Right renal cortex interstitium (tissue), 3 donors: ENCODE measurements at places on chromosomes 4 and X.

DNA sequence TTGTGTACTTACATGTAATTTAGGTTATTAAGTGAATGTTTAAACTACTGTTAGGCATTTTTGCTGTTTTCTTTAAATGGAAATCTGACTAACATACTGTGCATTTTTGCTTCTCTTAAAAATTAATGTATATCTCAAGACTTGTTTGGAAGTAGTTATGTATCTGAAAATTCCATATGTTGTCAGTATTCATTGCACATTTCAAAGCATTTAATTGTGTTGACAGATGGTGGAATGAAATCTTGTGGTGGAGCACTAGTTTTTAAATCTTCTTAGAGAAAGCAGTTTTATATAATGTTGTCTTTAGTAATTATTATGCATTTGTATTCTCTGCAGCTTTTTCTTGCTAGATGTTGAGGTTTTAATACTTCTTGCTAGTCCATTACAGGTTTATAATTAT, 71.5 kb upstream of the MSANTD1 start:
- no peak for DNase-seq

- DNase-seq: no peak
Measured at GRCh38 chr4:56650262-56651055, 30.6 kb downstream of the HOPX start.

DNA sequence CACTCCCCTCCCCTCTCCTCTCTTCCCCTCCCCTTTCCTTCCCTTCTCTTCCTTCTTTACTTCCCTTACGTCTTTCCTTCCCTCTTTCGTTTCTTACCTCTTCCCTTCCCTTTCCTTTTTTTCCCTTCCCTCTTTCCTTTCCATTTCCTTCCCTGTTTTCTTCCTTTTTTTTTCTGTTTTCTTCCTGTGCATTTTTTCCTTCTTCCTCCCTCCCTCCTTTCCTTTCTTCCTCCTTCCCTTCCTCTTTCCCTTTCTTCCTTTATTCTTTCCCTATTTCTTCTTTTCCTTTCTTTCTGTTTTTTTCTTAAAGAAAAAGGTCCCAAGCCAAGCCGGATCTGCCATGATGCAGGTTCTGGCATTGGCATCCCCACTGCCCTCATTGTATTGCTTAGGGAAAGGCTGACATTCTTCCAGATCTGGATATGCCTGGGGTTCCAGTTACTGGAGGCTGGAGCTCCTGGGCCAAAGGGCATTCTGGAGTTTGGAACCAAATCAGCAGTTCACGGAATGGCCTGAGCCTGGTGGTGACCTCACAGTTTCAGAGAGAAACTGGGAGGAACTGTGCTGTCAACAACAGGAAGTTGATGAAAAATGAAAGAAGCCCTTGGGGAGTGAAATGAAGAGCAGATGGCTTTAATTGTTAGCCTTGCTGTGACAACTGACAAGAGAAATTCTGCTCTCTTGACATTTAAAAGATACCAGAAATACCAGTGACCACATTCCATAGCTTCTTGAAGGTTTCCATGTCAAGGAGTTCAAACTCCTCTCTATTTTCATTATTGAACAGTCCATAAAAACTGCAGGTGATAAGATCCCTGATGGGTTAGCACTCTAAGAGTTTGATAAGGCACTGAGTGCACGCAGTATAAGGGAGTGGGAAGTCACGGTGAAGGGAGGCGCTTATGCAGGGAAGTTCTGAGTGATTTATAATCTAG, 622.1 kb downstream of the SPRY1 start:
- no peak for DNase-seq

DNA sequence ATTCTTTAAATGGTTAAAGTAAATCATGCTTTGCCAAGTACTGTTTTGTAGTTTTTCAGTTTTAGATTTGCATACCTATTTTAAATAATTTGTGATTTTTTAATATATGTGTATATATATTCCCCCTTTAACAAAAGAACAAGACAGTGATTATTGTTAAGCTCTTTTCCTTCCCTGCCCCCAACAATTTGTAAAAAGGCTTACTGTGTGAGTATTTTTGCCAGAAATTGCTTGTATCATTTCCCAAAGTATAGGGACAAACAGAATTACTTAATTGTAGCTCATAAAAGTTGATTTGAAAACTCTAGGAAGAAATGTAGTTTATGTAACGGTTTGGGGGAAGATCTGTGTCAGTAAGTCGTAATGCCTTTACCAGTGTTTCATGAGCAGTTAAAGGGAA, 19.0 kb downstream of the CPEB2 start:
- no peak for DNase-seq

DNA sequence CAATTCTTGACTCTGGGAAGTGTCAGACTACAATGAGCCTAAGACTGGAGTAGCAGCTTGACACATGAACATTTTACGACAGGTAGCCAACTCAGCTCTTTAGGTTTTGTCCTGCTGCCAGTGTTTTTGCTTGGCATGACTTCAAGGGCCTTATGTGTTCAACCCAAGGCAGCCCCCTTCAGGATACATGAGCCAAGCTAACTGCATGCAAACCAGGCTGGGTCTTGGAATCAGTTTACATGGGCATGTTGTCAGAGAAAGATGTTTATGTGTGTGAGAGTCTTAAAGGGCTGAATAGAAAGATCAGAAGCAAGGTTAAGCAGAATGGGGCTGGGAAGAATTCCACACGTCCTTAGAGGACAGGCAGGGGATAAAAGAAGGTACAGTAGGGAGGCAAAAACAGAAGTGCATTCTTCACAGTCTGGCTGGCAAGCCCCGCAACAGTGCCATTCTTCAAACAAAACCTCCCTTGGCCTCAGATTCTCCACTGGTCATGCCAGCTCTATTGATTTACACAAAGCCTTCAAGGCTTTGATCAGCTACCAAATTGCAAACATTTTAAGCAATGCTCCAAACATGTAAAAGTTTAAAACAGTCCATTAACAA, 97.3 kb downstream of the NKX6-1 start:
- DNase-seq: no peak

DNA sequence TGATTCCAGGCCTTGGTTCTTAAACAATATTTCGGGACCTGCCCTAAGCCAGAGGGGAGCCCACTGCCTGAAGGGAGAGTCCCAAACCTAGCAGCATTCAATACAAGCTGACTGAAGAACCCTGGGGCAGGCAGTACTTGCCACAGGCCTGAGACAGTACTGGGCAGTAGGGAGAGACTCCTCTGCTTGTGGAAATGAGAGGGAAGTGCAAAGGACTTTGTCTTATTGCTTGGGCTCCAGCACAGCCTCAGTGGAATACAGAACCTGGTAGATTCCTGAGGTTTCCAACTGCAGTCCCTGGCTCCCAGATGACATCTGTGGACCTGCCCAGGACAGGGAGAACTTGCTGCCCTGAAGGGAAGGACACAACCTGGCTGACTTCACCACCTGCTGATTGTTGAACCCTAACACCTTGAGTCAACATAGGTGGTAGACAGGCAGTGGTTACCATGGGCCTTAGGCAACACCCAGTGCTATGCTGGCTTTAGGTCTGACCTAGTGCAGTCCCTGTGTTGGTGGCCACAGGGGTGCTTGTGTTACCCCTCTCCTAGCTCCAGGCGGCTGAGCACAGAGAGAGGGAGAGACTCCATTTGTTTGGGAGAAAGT, 20.3 kb upstream of the ABCG2 start:
- no peak for DNase-seq

DNA sequence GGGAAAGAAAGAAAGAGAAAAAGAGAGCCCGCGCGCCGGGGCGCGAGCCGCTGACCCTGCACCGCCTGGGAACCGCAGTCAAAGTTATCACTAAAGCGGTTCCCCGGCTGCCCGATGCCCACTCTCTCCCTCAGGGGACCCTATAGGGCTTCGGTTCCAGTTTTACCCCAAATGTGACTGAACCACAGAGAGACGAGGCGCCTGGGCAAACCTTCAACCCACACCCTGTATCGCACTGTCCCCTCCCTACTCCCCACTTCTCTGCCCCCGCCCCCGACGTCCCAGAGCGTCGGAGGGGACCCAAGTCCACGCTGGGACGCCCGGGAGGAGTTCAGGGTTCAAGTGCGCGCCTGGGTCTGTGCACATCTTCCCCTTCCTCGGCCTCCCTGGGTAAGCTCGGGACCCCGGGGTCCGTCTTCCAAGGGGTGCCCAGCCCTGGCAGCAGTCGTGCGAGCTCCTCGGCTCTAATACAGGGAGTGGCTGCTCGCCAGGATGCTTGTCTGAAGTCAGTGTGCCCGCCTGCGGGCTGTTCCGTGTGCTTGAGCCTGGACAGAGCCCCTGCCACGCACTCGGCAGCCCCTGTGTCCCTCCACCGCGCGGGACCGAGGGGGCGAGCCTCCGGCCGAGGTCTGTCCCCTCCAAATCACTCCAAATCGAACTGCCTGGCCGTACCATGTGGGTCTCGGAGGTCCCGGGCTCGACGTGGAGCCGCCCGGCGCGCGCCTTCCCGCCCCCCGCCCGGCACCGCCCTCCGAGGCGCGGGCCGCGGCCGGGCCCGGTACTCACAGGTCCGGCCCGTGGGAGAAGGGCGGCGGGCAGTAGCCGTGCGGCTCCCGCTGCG, 960 bp downstream of the TRPC3 start:
- no peak for DNase-seq

DNA sequence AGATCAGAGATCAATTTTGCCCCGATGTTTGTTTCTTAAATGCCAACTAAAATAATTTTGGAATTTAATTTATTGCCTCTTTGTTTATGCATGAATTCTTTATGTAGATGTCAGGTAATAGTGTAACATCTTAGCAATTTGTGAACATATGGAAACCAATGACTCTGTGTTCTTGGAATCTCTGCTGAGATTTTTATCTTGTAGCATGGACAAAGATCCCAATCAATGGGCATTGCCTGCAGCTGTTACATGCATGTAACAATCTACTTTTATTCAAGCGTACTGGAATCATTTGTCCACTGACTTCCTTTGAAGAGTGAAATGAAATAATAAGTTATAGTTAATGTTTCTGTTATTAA, 61.6 kb upstream of the ARSJ start:
- no peak for DNase-seq

GRCh38 chr4:48223633-48224295, 45.9 kb downstream of the TEC start:
- no peak for DNase-seq

DNA sequence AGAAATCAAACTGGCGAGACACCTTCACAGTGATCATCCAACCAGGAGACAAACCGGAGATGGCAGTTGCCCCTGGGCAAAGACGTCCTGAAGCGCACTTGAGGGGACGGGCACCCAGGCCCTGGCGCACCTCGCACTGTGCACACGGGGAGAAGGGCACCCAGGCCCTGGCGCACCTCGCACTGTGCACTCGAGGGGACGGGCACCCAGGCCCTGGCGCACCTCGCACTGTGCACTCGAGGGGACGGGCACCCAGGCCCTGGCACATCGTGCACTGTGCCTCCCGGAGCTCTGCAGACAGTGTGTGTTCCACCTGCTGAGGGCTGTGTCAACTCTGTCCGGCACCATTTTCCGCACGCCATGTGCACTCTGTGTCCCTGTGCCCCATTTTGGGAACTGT, 34.6 kb upstream of the CPLX1 start:
- DNase-seq: no peak

GRCh38 chrX:82585868-82586267, 922.2 kb upstream of the POU3F4 start:
- no peak for DNase-seq

- DNase-seq: no peak
Measured at GRCh38 chrX:13898083-13898482, 81.2 kb upstream of the GPM6B start.

- DNase-seq: no peak
Measured at GRCh38 chrX:34487364-34487763, 169.7 kb downstream of the TMEM47 start.

- peak; percentile 10 for DNase-seq
Measured at GRCh38 chr4:134544303-134544770, 342.7 kb upstream of the PABPC4L start.

DNA sequence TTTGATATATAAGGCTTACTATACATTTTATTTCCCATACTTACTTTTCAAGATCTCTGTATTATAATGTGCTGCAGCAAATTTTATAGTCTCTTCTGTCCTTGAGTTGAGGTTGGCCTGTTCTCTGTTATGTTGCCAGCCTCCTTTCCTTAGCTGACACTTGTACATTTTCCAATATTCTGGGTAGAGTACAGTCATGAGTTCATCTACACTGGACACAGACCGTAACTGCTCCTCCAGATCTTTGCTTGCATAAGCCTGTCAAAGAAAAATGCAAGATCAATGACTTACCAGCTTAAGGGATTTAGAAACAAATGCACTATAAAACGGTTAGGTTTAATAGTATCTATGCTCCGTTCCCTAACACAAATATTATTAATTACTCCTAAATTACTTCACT, 63.2 kb downstream of the VEGFC start:
- DNase-seq: no peak

DNA sequence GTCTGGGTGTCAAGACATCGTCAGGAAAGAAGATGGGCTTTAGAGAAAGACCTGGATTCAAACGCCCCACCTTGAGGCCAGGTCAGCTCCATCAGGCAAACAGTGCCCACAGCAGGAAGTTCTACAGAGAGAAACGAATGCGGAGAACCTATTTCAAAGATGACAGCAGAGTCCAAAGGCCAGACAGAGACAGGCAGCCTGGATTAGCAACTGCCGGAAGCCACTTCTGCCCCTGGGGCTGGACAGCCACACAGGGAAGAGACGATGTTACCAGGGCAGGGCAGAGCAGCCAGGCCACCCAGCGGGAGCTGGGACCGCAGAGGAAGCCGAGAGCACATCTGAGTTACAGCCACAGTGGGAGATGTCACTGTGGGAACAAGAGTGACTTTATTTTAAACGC, 1.2 kb downstream of the C4orf50 start:
- no peak for DNase-seq

DNA sequence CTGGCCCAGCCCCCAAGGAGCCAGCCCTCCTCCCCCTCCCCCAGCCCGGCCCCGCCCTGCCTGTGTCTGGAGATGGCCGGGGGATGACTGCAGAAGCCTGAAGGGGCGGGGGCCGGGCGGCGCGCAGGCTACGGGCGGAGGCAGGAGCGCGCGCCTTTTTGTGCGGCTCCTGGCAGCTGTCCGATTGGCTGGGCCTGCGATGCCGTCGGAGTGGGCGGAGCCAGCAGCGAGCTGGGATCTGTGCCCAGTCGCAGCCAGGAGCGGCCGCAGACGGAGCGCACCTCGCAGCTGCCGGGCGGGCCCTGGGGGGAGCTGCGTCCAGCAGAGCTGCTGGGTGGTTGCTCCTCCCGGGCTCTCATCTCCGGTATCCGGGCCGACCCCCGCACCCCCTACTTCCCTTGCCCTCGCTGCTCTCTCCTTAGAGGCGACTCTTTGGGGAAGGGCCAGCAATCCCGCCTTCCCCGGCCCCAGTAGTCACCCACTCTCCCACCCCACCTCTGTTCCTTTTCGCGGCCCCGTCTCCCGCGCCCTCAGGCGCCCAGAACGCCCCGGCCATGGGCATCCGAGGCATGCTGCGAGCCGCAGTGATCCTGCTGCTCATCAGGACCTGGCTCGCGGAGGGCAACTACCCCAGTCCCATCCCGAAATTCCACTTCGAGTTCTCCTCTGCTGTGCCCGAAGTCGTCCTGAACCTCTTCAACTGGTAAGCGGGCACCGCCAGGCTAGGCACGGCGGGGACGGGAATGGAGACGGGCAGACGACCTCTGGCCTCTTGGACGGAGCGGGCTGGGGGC, at the start of gene GABRQ:
Gene GABRQ (plus strand): TSS at position 247 of the 794 bp plus-strand sequence. CDS start 308 bp downstream, at position 555.
- DNase-seq: peak; percentile 30

- DNase-seq: no peak
Measured at GRCh38 chr4:54172156-54172555, 56.9 kb upstream of the PDGFRA start.
